ENCODE measurements at places on chromosomes 11 and 22.

DNA sequence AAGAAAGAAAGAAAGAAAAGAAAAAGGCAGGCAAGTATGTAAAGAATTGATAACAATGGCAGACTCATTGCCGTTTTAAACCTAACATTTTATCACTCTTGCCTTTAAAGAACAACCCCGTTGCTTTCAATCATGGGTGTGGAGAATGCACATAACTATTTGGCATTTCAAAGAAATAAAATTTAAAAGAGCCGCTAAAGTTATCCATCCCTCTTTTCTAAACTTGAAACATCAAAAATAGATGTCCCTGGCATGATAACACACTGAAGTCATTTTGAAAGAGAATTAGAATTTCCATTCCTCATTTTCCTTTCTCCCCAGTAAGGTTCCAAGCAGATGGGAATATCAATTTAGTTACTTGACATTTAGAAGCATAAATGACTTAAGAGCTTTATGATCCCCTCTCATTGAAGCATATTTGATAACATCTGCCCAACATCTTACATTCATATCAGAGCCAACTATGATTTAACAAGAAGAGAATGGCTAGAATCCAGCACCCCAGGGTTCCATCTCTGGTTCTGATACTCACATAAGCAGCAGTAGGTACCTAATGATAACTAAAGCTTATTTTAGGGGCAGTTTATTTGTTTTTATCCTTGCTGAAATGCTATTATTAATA is 529.6 kb upstream of the LRRC4C start:
- no peak for DNase-seq

- no peak for DNase-seq
These were observed 74.5 kb upstream of the LMO1 start for GRCh38 chr11:8338138-8338537.

DNA sequence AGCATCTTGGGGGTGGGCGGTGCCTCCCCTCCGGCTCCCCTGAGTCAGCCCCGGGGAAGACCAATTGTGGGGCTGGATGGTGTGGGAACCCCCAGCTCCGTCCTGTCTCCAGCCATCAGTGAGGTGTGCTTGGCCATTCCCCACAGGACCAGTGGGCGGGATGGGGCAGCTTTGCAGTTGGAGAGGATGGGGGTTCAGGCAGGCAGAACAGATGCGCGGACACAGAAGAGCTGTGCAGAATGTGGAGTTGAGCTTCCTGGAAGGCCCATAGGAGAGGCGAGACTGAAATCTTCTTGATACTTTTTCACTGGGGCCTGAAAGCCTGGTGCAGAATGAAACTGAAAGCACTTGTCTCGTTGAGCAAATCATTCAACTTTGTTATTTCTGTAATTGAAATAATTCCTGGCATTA is 23.8 kb downstream of the PARVB start:
- DNase-seq = no peak

GRCh38 chr11:73143126-73143838 is 1.2 kb upstream of the FCHSD2 start:
- DNase-seq = no peak

DNA sequence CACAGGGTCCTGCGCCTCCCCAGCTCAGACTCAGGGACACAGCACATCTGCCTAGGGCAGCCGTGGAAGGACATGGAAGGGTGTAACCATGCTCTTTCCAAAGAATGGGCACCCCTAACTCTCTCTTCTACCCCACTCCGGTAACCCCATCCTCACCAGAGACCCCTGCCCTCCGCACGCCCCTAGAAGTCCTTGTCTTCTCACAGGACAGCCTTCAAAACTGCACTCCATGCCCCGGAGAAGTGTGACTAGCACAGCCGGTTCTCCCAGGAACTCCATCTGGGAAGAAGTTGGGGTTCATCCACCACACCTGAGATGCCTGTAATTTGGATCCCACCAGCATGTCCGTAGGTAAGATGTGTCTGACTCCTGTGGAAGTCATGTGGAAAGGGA is 25.0 kb downstream of the P2RY2 start:
- no peak for DNase-seq

GRCh38 chr11:87353771-87354345 is 316.1 kb downstream of the TMEM135 start:
- DNase-seq = no peak

DNA sequence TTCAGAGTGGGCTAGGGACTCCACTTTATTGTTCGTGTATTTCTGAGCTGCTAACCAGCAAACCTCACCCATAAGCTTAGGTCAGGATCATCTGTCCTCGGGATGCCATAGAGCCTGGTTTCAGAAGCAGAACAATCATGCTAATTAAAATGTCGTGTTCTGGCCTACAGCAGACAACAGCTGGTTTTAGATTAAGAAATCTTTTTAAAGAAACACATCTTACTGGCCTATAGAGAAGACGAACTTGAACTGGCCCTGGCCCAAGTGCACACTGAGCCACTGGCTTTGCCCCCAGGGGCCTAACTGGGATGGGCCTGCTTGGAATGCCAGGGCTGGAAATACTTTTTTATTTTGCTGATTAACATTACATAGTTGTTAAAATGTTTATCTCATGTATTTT is 63.2 kb downstream of the ALX4 start:
- no peak for DNase-seq

DNA sequence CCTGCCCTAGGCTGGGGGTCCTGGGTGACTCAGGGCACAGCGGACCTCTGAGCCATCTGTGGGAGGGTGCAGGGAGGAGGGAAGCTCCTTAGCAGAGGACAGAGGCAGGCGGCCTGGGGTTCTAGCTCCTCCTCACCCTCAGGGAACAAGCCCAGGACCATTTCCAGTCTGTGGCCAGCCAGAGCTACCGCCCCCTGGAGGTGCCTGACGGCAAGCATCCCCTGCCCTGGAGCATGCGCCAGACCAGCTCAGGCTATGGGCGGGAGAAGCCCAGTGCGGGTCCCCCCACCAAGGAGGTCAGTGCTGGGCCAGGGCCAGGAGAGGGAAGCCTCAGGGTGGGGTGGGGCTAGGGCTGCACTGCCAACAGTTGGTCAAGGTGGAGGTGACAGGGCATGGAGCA is 26.0 kb upstream of the LRRC10B start:
- peak; percentile 9 for DNase-seq

GRCh38 chr11:110720431-110721275 is 8.4 kb upstream of the ARHGAP20 start:
- DNase-seq = no peak

DNA sequence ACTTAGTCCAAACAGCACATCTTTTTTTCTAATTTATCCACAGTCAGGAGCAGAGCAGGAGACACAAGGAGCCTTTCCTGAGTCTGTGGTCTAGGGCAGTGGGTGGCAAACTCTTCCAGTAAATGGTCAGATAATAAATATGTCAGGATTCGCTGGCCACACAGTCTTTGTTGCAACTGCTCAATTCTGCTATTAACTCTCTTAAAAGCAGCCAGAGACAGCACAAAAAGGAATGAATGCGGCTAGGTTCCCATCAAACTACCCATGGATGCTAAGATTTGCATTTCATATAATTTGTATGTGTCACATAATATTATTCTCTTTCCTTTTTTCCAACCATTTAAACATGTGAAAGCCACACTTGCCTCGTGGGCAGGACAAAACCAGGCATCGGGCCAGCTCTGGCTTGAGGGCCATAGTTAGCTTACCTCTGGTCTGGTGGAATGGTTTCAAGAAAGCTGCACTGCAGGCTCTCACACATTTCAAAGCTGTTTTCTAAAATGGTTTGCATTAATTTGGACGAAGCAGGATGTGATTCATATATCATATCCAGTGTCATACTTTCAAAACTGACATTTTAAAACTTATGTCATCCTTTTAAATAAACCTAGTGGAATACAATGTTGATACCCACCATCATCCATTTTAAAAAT is 64.7 kb upstream of the CD5 start:
- DNase-seq = no peak

DNA sequence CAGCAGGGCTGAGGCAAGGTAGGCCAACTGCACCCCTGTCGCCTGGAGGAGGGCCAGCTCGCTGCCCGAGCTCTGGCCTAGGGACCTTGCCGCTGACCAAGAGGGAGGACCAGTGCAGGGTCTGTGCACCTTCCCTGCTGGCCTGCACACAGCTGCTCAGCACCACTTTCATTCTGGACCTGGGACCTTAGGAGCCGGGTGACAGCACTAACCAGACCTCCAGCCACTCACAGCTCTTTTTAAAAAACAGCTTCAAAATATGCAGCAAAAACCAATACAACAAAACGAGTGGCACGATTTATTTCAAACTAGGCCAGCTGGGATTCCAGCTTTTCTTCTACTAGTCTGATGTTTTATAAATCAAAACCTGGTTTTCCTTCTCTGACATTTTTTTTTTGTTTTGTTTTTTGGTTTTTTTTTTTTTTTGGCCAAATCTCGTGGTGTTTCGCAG is 18.0 kb downstream of the RSPH14 start:
- DNase-seq = no peak

- no peak for DNase-seq
These were observed 80.0 kb upstream of the PPARA start for GRCh38 chr22:46070215-46070802.

DNA sequence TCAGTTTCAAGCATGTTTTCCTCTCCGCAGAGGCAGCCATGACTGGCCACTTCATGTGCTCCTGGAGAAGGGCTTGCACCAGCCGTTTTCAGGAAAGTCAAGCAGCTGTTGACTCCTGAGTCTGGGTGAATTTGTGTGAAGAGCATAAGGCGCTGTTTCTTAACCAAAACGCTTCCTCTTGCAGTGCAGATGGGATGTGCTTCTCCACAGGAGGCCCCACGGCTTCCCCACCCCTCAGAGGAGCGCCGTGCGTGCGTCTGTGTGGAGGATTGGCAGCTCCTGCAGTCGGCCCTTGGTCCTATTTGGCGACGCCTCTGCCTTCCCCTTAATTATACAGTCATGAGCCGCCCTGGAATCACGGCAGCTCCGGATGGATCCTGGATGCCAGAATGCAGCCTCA is 54.1 kb upstream of the B3GAT1 start:
- DNase-seq = no peak

DNA sequence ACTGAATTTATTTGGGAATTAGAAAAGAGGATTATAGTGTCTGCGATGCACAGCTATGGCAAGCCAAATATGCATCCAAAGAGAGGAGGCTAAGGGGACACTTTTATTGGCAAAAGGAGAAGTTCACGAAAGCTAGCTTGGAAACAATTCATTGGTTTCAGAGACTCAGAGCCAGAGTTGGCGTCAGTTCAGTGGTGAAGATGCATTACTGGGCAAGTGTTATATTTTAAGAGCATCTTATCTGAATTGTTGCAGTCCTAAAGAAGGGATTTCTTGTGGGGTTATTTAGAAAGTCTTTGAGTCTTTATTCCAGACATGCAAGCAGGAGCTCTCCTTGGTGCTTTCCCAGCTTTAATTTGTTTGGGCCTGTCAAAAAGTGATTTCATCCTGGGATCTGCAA is 15.0 kb downstream of the CLDN5 start:
- no peak for DNase-seq

GRCh38 chr11:71118671-71119250 is 133.6 kb downstream of the SHANK2 start:
- no peak for DNase-seq

DNA sequence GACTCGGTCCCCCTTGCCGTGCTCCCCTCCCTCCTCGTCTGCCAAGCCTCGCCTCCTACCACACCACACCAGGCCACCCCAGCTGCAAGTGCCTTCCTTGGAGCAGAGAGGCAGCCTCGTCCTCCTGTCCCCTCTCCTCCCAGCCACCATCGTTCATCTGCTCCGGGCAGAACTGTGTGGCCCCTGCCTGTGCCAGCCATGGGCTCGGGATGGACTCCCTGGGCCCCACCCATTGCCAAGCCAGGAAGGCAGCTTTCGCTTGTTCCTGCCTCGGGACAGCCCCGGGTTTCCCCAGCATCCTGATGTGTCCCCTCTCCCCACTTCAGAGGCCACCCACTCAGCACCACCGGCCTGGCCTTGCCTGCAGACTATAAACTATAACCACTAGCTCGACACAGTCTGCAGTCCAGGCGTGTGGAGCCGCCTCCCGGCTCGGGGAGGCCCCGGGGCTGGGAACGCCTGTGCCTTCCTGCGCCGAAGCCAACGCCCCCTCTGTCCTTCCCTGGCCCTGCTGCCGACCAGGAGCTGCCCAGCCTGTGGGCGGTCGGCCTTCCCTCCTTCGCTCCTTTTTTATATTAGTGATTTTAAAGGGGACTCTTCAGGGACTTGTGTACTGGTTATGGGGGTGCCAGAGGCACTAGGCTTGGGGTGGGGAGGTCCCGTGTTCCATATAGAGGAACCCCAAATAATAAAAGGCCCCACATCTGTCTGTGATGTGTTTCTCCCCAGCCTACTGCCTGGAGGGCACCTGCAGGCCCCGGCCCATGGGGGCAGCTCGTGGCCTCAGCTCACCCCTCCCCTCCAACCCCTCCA is 29.8 kb downstream of the CAPN1 start:
- DNase-seq = no peak

- no peak for DNase-seq
These were observed 2.0 kb upstream of the VSIG10L2 start for GRCh38 chr11:125943661-125944349.

DNA sequence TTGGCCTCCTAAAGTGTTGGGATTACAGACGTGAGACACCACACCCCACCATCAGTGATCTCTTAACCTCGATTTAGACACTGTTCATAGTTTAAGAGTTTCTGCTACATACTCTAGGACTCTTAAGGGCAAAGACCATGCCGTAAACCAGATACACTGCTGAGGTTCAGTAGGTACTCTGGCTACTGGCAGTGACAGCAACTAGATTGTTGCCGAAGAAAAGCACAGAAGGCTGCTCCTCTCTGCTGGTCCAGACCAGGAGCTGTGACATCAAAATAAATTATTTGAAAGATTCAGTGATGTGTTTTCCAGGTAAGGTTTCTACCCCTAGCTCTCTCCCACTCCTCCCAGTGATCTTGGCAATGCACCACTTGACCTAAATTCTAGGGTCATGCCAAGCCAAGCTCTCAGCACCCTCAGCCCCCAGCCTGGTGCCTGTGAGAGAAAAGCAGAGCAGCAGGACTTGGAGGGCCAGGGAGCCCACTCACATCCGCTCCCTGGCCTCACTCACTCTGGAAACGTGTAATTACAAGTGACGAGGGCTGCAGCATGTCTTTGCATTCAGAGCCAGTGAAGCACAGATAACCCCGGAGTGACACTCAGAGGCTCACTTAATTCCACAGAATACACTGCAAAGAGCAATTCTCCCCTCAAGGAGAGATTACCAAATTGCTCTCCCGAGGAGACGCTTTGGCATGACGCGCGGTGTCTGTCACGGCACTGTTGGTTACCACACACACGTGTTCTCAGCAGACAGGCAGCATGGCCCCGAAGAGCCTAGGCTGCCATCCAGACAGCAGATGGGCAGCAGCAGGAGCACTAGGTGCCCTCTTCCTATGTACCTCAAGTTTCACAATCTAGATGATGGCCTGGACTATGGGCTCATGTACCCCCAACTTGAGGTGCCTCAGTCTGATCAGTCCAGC is 96.9 kb upstream of the PITPNB start:
- DNase-seq = no peak

- no peak for DNase-seq
These were observed 133.7 kb downstream of the CTTN start for GRCh38 chr11:70532066-70532440.
